ENCODE measurements at places on chromosomes 3 and 15.

DNA sequence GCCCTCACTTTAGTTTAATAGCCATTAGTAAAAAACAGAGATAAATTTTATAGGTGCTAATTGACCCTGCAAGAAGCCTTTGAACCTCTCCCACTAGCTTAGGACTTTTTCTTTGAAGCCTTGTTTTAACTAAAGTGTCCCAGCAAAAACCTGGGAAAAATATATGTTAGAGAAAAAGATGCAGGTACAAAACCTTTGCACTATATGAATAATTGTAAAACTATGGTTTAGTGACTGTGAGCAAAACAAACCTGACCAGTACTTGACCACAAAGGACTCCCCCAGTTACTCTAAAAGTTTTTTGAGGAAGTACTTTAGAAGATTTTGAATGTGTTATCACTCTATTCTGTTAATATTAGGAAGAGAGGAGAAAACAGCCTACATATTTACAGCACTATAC lies 123.3 kb upstream of the TP63 start:
- H3K27me3 ChIP-seq: peaks cover 2% of the 10 kb centered on the region
- DNase-seq: no peak
- no peak overlapping the region for H3K4me3 ChIP-seq
- no peaks in the 10 kb centered on the region for H3K36me3 ChIP-seq
- no peak overlapping the region for H3K27ac ChIP-seq

DNA sequence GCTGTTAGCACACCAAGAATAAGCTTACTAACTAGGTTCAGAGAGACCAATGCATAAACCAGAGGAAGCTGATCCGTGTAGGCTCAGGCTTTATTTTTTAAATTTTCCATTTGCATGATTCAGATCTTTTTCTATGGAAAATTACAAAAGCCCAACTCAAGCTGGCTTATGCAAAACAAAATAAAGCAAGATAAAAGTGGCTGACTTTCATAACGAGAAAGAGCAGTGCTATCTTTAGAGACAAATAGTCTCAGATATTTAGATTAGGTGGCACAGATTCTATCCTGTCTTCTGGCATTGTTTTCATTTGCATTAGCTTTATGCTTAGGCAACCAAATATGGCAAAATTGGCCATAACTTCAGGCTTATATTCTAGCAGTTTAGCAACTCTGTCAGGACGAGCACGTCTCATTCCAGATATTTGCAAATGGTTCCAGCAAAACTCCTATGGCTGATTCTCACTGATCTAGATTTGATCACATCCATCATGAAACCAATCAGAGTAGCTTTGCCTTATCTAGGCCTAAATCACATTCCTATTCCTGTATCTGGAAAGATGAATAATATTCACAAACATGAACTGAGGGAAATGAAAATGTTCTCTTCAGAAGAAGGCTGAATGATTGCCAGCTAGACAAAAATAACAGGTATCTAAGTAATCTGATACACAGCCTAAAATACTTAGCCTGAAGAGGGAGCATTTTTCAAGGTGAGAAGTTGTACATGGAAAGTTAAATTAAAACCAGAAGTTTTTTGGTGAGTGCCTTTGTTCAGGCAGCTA lies 216.4 kb upstream of the DPPA4 start:
- no peak overlapping the region for H3K4me3 ChIP-seq
- DNase-seq: no peak
- no peaks in the 10 kb centered on the region for H3K27me3 ChIP-seq

DNA sequence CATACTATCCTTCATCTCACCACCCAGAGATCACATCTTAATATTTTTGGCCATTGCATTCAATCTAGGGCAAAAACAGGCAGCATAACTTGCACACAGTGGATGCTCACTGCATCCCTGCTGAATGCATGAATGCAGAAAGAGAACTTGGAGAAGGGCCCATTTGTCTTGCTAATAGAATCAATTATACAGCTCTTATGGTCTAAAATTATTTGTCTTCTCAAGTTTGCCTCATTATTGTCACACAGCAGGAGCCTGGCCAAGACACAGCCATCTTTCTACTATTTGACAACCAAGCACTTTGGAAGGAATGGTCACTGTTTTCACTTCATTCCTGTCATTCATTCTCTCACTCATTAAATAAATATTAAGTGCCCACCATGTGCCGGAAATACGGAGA lies 1.2 kb upstream of the ARHGEF26 start:
- DNase-seq: no peak
- peaks cover 42% of the 10 kb centered on the region for H3K27me3 ChIP-seq
- H3K4me3 ChIP-seq: no peak overlapping the region
- no peak overlapping the region for H3K27ac ChIP-seq
- H3K36me3 ChIP-seq: no peaks in the 10 kb centered on the region

GRCh38 chr3:71681224-71681668 lies 44.0 kb downstream of the EIF4E3 start:
- H3K4me3 ChIP-seq: no peak overlapping the region
- H3K27ac ChIP-seq: no peak overlapping the region
- H3K36me3 ChIP-seq: no peaks in the 10 kb centered on the region
- H3K27me3 ChIP-seq: no peaks in the 10 kb centered on the region
- H3K4me1 ChIP-seq: no peaks in the 10 kb centered on the region
- DNase-seq: no peak

DNA sequence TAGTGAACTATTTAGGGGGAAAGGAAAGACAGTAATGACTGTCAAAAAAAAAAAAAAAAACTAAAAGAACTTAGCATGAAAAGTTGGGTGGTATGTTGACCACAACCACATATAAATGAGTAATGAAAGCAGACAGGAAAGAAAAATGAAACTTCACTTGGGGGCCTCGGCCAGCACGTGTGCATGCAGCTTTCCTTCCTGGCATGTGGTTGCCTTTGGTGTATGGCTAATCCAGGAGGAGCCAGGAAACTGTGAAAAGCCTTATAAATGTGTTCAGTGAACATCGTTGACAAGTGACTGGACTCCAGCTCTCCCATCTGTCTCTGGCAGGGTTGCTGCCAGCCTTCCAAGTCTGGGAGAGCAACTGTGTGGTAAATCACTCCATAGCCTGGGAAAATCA lies 195.1 kb downstream of the DTWD1 start:
- no peaks in the 10 kb centered on the region for H3K4me1 ChIP-seq
- H3K27ac ChIP-seq: no peak overlapping the region
- no peak for DNase-seq
- H3K36me3 ChIP-seq: no peaks in the 10 kb centered on the region

DNA sequence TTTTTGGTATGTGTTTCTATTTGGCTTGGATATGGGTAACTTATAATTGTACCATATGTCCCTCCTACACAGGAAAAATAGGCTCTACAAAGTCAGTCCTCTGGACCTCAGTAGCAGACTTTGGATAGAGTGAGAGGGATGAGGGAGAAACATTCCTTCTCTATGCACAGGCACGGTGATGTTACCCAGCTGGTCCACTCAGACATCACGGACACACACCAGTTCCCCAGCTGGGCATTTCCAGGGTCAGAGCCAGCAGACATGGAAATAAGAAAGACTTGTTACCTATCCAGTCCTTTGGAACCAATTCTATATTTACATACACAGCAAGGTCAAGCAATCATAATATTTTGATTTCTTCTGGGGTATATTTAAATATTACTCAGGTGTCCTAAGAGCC lies 433.1 kb upstream of the KCNMB2 start:
- no peaks in the 10 kb centered on the region for H3K4me1 ChIP-seq
- DNase-seq: no peak
- no peak overlapping the region for H3K27ac ChIP-seq
- H3K4me3 ChIP-seq: no peak overlapping the region

- H3K4me1 ChIP-seq: no peaks in the 10 kb centered on the region
- peaks cover 26% of the 10 kb centered on the region for H3K27me3 ChIP-seq
- no peak overlapping the region for H3K4me3 ChIP-seq
- no peak for DNase-seq
- no peaks in the 10 kb centered on the region for H3K36me3 ChIP-seq
These were observed 102.2 kb upstream of the MANF start for GRCh38 chr3:51282931-51283330.

DNA sequence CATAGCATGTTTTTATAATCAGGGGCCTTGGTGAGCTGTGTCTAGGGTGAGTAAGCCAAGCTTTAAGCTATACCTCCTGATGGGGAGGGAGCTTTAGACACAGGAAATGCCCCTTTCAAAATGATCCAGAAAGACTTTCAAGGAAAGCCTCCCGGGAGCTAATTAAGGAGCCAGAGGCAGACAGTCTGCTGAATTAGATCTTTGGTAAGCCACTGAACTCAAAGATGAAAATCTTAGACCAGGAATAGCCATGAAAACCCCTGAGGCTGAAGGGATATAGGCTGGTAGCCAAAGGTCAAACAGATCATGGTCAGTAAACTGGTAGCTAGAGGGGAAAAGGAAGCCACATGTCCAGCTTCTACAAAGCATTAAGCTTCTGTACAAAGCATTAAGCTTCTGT lies 42.7 kb upstream of the GAP43 start:
- no peak overlapping the region for H3K4me3 ChIP-seq
- H3K27me3 ChIP-seq: peaks cover 5% of the 10 kb centered on the region
- H3K36me3 ChIP-seq: no peaks in the 10 kb centered on the region
- no peak overlapping the region for H3K27ac ChIP-seq
- no peak for DNase-seq

DNA sequence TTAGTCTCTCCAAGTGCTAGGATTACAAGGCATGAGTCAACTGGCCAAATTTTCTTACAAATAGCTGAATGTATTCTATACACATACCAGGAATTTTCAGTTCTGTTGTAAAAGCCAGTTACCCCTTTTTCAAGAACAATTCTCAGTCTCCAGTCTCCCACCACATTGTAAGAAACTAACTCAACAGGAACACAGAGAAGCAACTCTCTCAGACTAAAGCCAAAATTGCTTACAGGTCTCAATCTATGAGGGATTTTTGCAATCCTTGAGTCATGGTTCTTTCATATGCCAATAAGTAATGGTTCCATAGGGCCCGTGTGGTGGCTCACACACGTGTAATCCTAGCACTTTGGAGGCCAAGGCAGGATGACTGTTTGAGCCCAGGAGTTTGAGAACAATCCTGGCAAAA lies 8.5 kb downstream of the IP6K2 start:
- H3K27me3 ChIP-seq: no peaks in the 10 kb centered on the region
- no peak overlapping the region for H3K4me3 ChIP-seq
- peaks cover 37% of the 10 kb centered on the region for H3K4me1 ChIP-seq
- peaks cover 64% of the 10 kb centered on the region for H3K36me3 ChIP-seq

- H3K27me3 ChIP-seq: peaks cover 23% of the 10 kb centered on the region
- no peaks in the 10 kb centered on the region for H3K4me1 ChIP-seq
- no peak overlapping the region for H3K27ac ChIP-seq
- no peak overlapping the region for H3K4me3 ChIP-seq
- DNase-seq: no peak
- peaks cover 2% of the 10 kb centered on the region for H3K36me3 ChIP-seq
These were observed 27.5 kb upstream of the ACAN start for GRCh38 chr15:88775776-88776175.

DNA sequence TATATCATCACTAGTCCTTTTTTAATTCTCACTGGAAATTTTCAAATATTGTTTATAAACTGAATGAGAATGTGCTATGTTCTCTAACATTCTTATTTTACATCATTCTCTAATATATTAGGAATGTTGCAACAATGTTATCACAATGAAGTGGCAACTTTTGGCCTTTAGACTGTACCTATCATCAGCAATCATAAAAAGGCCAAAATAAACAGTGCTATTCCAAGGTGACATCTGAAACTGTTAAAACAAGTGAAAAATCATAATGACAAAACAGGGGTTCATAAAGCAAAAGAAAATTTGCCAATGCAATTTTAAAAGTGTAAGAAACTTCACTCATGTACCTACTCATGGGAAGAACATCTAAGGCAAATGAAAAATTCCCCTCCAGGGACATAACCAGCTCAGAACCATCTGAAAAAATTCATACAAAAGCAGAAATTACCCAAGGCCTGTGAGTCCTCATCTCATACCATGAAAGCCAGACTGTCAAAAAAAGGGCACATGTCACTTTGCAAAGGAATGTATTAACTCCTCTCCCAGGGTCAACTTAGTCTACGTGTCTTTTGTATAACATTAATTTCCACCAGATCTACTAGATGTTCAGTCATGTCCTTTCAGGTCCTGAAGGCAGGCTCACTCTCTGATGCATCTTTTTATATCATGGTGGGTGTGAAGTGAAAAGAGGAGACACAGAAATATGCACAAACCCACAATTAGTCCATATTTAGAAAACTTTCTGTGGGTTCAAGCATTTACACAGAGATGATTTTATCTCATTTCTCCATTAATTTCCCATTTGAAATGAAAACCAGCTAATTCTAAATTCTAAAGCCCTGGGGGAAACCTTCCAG lies 211.9 kb downstream of the CBLB start:
- no peak overlapping the region for H3K4me3 ChIP-seq
- H3K27me3 ChIP-seq: no peaks in the 10 kb centered on the region
- peaks cover 3% of the 10 kb centered on the region for H3K4me1 ChIP-seq
- peaks cover 37% of the 10 kb centered on the region for H3K36me3 ChIP-seq
- no peak for DNase-seq

GRCh38 chr15:56989411-56989924 lies 71.0 kb downstream of the TCF12 start:
- H3K27ac ChIP-seq: no peak overlapping the region
- no peak for DNase-seq
- peaks cover 17% of the 10 kb centered on the region for H3K36me3 ChIP-seq
- no peaks in the 10 kb centered on the region for H3K27me3 ChIP-seq

DNA sequence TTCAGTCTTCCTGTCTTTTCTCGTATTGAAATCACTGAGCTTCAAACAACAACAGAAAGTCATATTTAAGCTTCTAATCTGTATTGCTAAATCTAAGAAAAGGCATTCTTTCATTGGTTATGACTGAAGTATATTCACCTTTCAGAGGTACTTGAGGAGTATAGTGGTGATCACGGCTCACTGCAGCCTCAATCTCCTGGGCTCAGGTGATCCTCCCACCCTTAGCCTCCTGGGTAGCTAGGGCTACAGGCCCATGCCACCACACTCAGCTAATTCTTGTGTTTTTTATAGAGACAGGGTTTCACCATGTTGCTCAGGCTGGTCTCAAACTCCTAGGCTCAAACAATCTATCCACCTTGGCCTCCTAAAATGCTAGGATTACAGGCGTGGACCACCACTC lies 38.7 kb downstream of the WDR49 start:
- DNase-seq: no peak
- no peaks in the 10 kb centered on the region for H3K36me3 ChIP-seq
- peaks cover 3% of the 10 kb centered on the region for H3K27me3 ChIP-seq
- no peak overlapping the region for H3K27ac ChIP-seq

- H3K27me3 ChIP-seq: no peaks in the 10 kb centered on the region
- H3K4me1 ChIP-seq: peaks cover 13% of the 10 kb centered on the region
- H3K36me3 ChIP-seq: peaks cover 39% of the 10 kb centered on the region
- no peak overlapping the region for H3K27ac ChIP-seq
- no peak for DNase-seq
These were observed 36.6 kb downstream of the ATP6V1A start for GRCh38 chr3:113783463-113783862.

GRCh38 chr3:25572336-25572735 lies 92.4 kb downstream of the TOP2B start:
- no peak for DNase-seq
- H3K4me3 ChIP-seq: no peak overlapping the region
- H3K4me1 ChIP-seq: no peaks in the 10 kb centered on the region
- H3K27ac ChIP-seq: no peak overlapping the region
- H3K36me3 ChIP-seq: no peaks in the 10 kb centered on the region
- peaks cover 4% of the 10 kb centered on the region for H3K27me3 ChIP-seq
